Activated naive CD4-positive, alpha-beta T cell (primary cell): ENCODE measurements at places on chromosomes 11 and 22.

- DNase-seq: no peak
Observed at GRCh38 chr11:65129649-65130441, 4.5 kb downstream of the SYVN1 start.

DNA sequence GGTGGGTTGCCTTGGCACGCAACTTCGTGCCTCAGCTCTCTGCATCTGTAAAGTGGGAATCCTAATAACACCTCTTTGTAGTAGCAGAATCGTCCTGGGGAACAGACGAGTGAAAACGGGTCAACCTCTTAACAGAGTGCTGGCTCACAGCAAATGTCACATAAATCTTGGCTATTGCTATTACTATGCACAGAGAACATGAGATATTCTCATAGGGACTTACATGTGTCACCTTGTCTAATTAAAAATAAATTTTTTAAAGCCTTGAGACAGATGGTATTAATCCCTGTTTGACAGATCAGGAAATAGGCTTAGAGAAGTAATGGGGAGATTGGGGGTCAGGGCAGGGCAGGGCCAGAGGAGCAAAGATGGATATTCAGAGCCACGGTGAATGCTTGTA, 44.3 kb upstream of the IGSF9B start:
- no peak for DNase-seq

GRCh38 chr11:14125529-14125928, 163.0 kb downstream of the SPON1 start:
- no peak for DNase-seq

- DNase-seq: no peak
Observed at GRCh38 chr22:24109649-24110048, 71.6 kb upstream of the SUSD2 start.

DNA sequence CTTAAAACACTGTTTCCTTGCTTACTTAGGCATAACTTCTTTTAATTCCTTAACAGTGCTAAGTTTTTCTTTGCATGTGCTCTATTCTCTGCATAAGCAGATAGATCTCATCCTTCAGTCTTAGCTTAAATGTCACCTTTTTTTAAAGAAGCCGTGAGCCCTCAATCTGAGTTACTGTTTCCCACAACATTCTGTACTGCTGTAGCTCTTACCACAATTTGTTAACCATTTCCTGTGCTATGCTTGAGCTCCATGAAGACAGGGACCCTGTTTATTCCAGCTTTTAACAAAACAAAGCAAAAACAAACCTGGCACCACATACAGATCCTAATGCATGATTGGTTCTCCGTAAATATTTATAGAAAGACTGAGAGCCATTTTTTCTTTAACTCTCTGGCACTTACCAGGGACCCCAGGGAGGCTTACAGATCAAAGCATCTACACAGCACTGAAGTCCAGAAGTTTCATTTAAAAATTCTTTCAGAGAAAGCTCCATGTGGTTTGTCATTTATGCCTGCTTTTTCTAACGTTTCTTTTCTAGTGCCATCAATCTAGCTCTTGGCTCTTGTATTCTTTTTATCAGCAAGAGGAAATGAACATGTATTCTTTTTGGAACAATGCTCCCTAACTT, 74.9 kb downstream of the DYNC2H1 start:
- DNase-seq: no peak

GRCh38 chr22:28815729-28816128, 15.4 kb upstream of the XBP1 start:
- no peak for DNase-seq

DNA sequence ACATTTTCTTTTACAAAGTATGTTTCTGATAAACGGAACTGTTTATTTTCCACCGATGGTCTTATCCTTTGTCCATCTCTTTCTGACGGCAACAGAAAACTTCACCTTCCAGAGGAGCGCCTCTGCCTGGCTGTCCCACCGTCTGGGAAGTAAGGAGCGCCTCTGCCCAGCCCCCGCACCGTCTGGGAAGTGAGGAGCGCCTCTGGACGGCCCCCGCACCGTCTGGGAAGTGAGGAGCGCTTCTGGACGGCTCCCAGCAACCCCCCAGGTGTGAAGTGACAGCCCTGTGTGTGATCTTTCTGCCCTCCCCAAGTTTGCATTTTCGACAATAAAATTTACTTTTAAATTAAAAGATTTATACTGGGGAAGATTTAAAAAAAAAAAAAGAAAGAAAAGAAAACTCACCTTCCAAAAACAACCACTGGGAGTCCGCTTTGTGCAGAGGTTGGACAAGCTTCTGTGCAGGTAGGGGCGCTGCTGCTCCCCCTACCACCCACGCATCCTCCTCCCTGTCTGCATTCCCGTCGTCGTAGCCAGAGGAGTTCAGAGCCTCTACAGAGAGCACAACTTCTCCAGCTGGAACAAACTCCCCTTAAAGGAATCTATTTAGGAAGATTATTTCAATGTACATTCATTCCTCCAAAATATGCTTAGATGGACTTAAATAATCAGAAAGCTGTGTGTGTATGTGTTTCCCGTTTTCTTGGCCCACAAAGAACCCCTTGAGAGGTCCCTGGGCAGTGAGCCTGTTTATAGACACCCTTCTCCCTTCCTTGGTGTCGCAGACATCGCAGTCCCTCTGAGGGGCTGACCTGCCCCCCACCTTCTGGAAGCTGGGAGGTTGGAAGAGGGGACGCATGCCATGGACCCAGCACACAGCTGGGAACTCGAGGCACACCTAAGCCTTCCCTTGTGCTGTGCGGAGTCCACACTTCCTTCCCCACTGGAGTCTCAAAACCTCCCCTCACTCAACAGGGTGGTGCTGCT, 849 bp upstream of the APOBEC3B start:
- no peak for DNase-seq

DNA sequence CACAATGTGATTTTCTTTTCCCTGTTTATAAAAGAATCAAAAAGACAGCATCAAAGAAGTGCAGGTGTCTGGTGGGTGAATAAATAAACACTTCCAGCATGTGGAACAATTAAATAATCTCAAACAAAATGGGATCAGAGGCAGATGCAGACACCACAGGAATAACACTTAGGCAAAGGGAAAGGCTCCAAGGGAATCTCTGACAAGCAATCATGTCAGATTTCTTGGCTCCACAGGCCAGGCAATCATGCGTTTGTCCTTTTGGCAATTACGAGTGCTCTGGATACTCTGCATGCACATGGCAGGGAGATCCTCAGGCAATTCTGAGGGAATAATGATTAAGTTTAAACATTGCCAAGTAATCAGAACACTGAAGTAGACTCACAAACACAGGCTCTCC, 403.5 kb upstream of the LUZP2 start:
- no peak for DNase-seq

GRCh38 chr11:33027846-33028536, 11.4 kb upstream of the TCP11L1 start:
- DNase-seq: no peak

GRCh38 chr22:48975316-48975741, 852.3 kb downstream of the BRD1 start:
- DNase-seq: no peak

DNA sequence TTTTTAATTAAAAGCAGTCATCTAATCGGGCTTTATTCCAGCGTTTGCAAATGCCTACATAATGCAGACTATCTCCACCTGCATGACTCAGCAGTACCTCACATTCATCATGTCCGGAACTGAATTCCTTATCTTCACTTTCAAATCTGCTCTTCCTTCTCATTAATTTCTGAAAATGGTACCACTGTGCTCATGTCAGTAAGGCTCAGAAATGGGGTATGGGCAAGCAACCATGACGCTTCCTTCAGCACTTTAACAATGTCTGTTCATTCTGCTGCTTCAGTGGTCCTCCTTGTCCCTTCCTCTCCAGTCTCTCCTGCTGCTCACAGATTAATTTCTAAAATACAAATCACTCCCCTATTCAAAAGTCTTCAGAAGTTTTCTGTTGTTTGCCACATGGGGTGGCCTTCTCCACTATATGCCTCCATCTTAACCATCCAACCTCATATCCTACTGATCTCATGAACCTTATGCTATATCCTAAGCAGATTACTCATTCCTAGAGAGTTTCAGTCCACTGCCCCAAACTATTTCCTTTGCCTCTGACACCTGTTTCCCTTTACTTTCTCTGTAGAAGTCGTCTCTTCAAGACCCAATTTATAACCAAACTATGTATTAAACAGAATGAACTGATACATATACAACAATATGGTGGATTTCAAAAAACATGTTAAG, 7.0 kb downstream of the GTF2H1 start:
- no peak for DNase-seq

- no peak for DNase-seq
Observed at GRCh38 chr22:38298312-38299005, 18.8 kb downstream of the CSNK1E start.

- no peak for DNase-seq
Observed at GRCh38 chr11:13042873-13043342, 33.8 kb downstream of the RASSF10 start.

- no peak for DNase-seq
Observed at GRCh38 chr22:49449377-49449776, 378.3 kb downstream of the BRD1 start.

DNA sequence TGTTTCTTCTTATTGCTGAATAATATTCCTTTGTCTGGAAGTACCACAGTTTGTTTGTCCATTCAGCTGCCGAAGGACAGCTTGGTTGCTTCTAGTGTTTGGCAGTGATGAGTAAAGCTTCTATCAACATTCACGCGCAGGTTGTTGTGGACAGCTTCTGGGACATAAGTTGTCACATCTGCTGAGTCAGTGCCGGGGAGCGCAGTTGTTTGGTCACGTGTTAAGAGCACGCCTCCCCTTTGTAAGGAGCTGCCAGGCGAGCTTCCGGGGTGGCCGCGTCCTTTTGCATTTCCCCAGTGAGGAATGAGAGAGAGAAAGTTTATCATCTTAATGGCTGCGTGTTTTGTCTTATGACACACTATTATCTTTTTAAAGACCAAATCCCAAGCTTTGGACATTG, 30.3 kb downstream of the SAMM50 start:
- DNase-seq: no peak

DNA sequence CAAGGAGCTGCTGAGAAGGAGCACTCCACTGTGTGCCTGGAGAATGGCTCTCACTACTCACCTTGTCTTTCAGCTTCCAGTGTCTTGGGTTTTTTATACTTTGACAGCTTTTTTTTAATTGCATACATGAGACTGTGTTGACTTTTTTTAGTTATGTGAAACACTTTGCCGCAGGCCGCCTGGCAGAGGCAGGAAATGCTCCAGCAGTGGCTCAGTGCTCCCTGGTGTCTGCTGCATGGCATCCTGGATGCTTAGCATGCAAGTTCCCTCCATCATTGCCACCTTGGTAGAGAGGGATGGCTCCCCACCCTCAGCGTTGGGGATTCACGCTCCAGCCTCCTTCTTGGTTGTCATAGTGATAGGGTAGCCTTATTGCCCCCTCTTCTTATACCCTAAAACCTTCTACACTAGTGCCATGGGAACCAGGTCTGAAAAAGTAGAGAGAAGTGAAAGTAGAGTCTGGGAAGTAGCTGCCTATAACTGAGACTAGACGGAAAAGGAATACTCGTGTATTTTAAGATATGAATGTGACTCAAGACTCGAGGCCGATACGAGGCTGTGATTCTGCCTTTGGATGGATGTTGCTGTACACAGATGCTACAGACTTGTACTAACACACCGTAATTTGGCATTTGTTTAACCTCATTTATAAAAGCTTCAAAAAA, 72.6 kb downstream of the NCAPD3 start:
- DNase-seq: no peak

- no peak for DNase-seq
Observed at GRCh38 chr22:34001701-34002466, 81.6 kb upstream of the LARGE1 start.

DNA sequence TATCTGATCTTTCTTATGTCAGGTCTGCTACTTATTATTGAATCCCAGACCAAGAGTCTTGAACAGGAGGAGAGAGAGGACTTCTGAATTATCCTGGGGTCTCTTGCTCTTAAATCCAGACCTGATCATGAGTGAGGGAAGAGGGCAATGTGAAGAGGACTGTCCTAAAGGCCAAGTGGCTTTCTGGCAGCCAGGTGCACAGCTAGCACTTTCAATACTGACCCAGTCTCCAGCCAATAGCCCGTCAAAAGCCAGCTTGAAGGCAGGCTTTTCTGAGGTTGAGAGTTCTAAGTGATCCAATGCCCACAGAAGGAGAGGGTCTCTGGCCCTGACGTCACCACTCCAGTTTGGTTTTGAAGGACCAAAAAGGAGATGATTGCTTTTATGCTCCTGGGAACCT, 37.2 kb downstream of the FBXO7 start:
- no peak for DNase-seq

- no peak for DNase-seq
Observed at GRCh38 chr11:66809592-66809991, 33.6 kb upstream of the RCE1 start.

GRCh38 chr11:95143106-95143681, 53.5 kb downstream of the ENDOD1 start:
- no peak for DNase-seq

DNA sequence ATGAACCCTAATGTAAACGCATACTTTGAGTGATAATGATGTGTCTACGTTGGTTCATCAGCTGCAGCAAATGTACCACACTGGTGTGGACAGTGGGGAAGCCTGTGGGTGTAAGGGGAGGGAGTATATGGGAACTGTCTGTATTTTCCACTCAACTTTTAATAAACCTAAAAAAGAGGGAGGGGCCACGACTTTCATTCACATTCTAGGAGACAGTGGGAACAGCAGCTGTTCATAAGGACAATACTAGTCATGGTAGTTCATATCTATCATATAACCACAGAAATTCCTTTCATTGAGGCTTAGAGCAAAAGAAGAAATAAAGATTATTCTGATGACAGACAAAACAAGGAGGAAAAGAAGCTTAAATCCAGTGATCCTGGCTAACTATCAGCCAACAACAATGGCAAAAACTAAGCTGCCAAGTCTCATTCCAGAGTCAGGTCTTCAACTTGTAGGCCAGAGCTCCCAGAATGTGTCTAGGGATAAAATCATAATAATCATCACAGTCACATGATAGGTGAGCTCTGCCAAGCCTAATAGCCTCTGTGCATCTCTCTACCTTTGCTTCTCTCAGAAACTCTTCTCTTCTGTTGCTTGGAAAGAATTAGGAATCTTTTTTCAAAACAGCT, 59.4 kb upstream of the CHRM4 start:
- no peak for DNase-seq

DNA sequence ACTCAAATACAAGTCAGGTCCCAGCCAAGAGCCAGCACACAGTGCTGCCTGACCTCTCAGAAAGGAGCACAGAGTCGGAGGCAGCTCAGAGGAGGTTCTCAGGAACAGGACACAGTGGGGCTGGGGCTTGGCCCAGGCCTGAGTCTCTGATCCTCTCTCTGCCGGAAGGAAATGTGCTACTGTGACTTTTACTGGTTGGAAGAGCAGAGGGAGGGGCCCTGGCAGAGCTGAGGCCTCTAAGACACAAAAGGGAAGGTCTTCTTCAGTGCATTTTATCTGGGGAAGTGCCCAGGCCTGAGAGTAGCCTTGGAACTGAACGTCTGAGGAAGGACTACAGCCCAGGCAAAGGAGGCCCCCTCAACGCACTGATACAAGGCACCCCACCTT, 16.2 kb upstream of the CASTOR1 start:
- DNase-seq: no peak

GRCh38 chr11:77590194-77590782, 535 bp downstream of the AQP11 start:
- no peak for DNase-seq

- no peak for DNase-seq
Observed at GRCh38 chr11:100769165-100769564, 82.1 kb downstream of the ARHGAP42 start.
